ENCODE measurements at places on chromosomes 4 and X.

GRCh38 chr4:3423952-3424351 is 17.8 kb upstream of the HGFAC start:
- no peak for DNase-seq

DNA sequence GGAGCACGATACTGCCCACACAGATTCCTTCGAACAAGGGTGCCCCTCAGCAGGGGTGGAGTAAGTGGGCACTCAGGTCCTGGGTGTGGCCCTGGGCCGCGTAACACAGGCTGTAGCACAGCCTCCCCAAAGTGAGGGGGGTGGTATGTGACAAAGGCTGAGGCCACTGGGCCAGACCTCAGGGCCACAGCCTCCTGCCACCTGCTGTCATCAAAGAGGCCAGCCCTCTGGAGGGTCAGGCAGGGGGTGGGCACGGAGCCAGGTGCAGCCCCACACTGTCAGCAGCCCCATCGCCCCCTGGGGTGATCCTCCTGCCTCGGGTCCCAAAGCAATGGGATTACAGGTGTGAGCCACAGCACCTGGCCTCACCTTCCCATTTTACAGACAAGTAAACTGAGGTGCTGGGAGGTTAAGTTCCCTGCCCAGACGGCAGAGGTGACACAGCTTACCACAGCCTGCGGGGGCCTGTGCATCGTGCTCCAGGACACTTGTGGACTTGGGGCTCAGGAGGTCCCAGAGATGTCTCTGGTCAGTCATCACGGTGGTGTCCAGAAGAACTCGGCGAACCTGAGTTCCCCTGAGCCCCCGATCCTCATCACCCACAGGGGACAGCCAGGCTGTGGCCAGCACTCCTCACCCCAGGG is 27.5 kb upstream of the MXD4 start:
- DNase-seq: no peak

GRCh38 chr4:55107054-55107453 is 18.3 kb downstream of the KDR start:
- no peak for DNase-seq

DNA sequence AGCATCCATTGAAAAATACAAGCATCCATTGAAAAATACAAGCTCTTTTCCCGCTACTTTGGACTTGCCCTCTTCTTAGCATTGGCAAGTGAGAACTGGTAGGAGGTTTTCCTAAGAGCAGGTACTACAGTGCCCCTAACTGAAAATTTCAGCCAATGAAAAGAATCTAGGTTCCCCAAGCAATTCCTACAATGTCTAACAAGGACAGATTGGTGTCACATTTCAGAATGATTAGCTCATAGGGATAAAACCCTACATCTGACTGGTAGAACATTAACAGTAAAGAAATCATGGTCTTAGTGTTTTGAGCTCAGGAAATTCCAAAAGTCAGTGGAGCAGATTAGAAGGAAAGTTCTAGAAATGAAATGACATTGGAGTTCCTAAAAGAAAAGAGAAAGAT is 68.6 kb upstream of the QRFPR start:
- no peak for DNase-seq

GRCh38 chr4:83617371-83618035 is 81.6 kb downstream of the GPAT3 start:
- no peak for DNase-seq
